ENCODE measurements at places on chromosomes 7 and 10.

DNA sequence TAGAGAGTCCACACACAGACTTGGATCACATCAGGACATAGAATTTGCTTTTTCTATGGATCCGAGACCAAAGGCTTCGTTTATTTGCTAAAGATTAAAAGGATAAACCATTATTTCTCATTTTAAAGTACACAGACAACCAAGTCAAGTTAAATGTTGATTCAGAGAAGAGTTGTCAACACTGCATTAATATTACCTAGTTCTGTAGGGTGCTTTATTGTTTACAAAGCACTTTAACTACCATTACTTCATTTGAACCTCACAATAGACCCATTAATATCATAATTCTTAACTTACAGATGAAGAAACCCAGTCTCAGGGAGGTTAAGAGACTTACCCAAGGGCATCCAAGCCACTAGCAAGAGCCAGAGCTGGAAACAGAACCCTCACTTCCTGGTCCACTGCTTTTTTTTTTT, 43.2 kb upstream of the GSAP start:
- DNase-seq, result no peak

DNA sequence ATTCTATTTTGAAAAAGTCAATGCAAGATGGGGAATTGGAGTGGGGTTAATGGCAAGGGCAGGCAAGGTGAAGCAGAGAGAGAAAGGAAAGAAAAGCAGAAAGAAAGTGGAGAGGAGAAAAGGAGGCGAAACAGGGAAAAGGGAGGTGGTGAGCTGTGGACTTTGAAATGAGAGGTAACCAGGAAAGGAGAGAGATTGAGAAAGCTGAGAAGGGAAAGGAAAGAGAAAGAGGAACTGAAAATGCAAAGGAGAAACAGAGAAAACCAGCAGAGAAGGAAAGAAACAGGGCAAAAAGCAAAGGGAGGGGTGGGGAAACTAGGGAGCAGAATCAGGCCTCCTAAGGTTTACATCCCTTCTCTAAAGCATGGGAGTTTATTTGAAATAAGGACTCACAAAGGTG, 72.5 kb upstream of the TPK1 start:
- DNase-seq, result no peak

DNA sequence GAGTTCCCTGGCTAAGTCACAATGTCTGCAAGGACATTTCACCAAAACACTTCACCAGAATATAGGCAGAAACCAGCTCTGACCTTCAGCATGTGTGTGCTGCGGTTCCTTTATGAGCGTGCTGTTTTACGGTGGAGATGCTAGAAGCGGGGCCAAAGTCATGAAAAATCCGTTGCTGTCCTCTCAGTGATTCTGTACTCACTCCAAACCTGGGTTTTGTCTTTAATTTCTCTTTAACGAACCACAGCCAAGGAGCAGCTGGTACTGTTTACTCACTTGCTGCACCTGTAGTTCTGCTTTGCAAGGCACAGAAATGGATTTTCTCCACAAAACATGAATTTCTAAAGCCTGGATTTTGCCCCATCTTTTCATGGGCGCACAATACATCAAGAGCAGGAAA, 639.9 kb downstream of the PHTF2 start:
- DNase-seq, result peak; percentile 74

- DNase-seq, result no peak
Observed at GRCh38 chr10:34933676-34934075, 118.6 kb upstream of the PARD3 start.

DNA sequence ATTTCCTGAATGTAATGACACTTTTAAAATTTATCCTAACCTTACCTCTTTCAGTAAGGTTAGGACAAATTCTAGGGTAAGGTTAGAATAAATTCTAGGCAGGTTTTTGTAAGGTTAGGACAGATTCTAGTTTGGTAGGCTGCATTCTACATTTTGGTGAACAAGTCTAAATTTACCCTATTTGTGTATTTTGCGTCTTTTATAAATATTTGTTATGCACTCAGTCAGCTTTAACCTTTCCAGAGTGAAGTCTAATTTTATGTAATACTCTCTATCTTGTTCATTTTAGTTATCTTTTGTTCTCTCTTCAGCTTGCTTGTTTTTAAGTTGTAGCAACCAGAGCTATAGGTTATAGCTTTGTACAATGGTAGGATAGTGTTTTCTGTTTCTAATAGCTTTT, 54.0 kb downstream of the GLCCI1 start:
- no peak for DNase-seq

DNA sequence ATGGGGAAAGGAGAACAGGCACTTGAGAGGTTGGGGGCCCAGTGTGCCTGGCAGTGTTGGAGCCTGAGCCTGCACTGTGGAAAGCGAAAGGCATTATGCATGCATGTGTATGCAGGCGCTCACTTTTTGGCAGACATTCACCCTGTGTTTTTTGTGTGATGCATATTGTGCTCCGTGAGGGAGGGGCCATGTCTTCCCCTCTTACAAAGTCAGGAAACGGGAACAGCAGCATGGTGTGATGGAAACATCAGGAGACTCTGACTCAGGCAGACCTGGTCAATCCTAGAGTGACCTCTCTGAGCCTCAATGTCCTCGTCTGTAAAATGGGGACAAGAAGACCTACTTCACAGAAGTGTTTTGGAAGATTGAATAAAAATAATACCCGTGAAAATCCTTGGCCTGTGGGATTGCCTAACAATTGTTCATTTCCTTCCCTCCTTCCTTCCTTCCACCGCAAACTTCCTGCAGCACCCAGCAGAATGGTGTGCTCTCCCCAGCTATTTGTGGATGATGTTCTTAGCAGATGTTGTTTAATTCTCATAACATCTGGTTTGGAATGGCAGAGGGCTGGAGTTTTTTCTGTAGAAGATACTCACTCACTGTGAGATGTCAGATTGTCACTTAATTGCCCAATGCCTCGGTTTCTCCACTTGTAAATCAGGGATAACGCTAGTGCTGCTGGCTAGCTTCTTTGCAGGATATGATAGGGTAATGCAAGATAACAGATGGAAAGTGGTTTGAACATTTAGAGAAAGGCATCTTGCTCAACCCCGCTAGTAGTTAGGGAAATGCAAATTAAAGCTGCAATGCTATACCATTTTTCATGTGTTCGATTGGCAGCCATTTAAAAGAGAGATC, 39.8 kb downstream of the CDH23 start:
- DNase-seq, result no peak

GRCh38 chr10:123404357-123404756, 250.2 kb downstream of the BUB3 start:
- DNase-seq, result no peak

- no peak for DNase-seq
Observed at GRCh38 chr10:133241501-133242205, 4.0 kb downstream of the VENTX start.

GRCh38 chr7:27091105-27091504, 4.7 kb downstream of the HOXA1 start:
- no peak for DNase-seq

DNA sequence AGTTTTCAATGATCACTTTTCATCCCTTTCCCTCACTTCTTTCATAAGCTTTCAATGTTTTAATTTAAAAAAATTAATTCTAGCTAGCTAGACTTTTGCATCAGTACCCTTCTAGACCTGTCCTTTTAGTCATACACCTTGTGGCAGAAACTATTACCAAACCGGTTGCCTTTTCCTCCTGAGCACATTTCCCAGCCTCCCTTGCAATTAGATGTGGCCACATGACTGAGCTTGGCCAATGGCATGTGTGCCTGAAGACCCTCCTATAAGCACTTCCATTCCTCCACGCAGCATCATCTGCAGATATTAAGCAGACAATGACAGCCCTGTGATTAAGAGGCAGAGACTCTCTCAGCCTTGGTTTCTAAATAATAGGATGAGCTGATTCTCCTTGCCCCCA, 12.3 kb downstream of the DKK1 start:
- DNase-seq, result no peak

GRCh38 chr7:41979834-41980307, 257.1 kb downstream of the GLI3 start:
- DNase-seq, result no peak

All from NCI-H187 (cell line).